ENCODE measurements at places on chromosomes 7 and 10.

GRCh38 chr7:1537535-1538412, 7.3 kb downstream of the MAFK start:
- no peak for DNase-seq

DNA sequence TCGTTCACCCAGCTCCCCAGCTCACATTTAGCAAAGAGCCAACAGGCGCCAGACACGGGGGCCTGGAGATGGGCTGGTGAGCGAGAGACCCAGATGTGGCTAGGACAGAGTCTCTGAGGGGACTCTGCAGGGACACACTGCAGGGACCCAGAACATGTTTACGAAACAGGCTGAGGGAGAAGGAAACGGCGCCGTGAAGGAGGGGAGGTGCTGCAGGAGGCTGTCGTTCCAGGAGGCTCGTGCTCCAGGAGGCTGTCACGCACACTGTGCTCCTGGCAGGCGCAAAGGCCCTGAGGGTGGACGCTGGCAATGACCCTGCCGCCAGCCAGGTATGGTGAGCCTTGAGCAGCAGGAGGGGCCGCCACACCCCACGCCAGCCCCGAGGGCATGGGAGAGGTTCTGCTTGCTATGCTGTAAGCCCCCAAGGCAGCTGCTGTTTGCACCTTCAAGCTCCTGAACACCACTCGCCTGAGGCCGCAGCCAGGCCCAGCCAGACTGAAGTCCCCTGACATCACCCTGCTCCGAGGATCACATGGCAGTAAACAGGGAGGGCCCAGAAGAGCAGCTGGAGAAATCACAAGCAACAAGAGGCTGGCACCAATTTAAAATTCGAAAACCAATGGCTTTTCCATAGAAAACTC, 27.3 kb downstream of the ADAP1 start:
- DNase-seq = no peak

DNA sequence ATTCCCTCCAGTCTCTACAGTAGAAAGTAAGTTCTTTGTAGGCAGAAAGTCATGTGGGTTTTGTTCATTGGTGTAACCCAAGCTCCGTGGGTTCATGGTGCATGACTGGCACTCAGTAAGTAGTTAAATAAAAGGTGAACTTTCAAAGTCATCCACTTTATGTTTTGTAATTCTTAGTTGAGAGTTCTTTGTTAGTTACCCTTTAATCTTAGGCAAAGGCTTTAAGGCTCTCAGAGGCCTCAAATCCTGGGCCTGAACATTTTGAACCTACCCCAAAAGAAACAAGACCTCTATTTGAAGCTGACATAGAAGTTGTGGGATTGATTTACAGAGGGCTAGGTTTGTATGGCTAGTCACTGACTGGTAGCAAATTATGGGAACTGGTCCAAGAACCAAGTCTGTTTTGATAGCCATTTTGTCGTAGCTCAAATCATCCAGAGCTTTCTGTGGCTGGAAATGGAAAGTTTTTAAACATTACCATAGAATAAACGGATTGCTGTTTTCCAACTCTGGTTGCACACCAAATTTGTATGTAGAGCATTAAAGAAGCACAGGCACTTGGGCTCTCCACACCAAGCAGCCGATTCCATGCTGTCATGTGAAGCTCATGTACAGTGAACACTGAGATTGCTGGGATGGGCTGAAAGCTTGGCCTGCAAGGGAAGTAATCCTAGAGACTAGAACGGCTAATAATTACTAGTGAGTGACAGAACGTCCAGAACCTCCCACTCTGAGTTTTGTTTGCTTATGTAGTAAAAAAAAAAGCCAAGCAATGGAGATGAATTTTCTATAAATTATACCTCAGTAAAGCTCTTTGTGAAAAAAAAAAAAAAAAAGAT, 53.5 kb downstream of the DENND11 start:
- no peak for DNase-seq

DNA sequence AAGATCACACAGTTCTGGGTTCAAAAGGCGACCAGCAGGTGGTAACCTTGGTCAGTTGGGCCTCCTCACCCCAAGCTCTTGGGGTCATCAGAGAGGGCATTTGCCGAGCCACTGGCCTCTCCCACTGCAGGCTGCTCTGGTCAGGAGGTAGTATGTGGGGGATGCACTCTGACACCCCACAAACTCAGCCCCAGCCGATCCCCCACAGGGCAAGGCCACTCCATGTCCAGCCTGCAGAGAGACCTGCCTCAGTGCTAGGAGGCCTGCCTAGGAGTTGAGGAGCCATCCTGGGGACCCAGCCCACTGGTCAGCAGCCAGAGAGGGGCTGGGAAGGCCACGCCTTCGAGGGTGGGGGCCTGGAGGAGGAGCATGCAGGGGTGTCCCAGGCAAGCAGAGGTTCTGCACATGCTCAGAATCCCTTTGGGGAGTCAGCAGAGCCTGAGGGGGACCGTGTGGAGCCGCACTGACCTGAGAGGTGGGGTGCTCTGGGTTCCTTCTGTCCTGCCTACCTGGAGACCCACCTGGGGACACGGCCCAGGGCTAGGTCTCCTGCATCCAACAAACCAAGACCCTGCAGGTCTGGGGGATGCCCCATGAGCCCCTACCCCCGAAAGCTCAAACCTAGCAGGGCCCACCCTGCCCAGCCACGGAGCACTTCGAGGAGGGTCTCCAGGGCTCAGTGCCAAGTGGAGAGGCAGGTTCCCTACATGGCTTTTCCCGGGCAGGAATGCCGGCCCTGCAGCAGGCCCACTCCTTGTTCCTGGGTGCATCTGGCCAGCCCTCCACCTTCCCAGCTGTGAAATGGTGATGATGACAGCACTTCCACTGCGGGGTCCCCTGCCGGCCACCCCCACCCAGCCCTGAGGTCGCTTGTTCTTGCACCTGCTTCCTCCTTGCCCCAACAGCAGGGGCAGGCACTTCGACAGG, 58.5 kb downstream of the RASGEF1A start:
- DNase-seq = no peak

DNA sequence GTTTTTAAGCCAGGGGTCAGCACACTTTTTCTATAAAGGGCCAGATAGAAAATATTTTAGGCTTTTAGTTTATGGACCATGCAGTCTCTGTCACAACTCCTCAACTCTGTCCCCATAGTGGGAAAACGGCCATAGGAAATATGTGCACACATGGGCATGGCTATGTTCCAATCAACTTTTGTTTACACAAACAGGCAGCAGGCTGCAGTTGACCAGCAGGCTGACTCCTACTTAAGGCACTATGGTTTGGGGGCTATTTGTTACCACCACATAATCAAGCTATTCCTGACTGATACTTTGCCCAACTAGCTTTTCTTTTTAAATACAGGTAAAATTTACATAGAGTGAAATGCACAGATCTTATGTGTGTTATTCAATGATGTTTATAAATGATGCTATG, 362.4 kb downstream of the LRMDA start:
- no peak for DNase-seq

DNA sequence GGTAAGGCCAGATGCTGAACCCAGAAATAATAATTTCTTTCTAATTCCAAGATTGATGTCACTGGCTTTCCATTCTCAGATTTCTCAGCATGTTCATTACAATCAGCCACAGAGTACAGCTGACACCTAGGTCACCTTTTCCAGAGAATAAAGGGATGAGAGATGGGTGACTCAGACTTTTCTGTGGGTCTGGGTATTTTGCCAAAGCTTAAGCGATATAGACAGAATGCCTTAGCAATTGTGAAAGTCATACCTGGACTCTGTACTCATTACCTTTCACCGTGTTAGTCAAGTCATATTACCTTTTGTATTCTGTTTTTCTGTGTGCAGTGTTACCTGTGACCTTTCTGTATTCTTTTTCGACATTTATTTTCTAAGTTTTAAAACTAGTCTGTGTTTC, 10.6 kb upstream of the PRTFDC1 start:
- DNase-seq = no peak

DNA sequence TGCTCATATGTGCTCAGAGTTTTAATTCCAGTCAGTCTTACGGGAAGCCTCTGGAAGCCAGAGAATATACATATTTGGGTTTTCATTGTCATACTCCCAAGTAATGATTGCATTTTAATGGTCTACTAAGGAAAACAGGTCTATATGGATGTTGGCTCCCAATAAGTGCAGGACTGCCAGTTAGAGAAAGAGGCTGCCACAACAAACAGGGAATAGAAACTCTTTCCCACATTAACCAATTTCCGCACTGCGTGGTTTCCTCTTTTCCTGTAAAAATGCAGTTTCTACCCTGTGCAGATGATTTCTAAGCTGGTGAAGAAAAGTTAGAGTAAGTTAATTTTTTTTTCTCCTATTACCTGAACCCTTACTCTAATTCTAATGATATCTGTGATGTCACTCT, 78.2 kb downstream of the CCSER2 start:
- no peak for DNase-seq
